ENCODE measurements at places on chromosomes 2 and 18. TPM values are rescaled to one million over a fixed set of nuclear protein-coding genes. Genes with fewer than 3 reads are reported as not detected.

Gene ANKRD30BL
- 1.6 TPM for total RNA-seq

GRCh38 chr18:47118981-47119380, 31.3 kb downstream of the HDHD2 start:
- no peak overlapping the region for H3K4me3 ChIP-seq
- H3K36me3 ChIP-seq, result no peaks in the 10 kb centered on the region
- no peak overlapping the region for H3K27ac ChIP-seq
- no peaks in the 10 kb centered on the region for H3K27me3 ChIP-seq

Gene B4GALT6
- total RNA-seq, result 3.3 TPM

DNA sequence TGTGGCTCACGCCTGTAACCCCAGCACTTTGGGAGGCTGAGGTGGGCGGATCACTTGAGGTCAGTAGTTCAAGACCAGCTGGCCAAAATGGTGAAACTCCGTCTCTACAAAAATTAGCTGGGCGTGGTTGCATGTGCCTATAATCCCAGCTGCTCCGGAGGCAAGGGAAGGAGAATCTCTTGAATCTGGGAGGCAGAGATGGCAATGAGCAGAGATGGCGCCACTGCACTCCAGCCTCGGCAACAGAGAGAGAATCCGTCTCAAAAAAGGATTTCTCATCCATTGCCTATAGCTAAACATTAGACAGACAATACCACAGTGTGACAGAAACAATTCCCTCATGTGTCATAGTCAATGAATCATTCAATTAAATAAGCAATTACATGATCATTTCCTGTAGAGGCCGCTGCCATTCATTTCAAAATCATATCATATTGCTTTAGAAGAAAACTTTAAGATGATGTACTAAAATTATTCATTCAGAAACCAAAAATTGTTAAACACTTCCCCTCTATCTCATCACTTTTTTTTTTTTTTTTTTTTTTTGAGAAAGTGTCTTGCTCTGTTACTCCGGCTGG, 69.5 kb upstream of the TGIF1 start:
- no peaks in the 10 kb centered on the region for H3K36me3 ChIP-seq
- no peak overlapping the region for H3K4me3 ChIP-seq
- H3K27ac ChIP-seq, result no peak overlapping the region
- DNase-seq, result no peak
- peaks cover 3% of the 10 kb centered on the region for H3K4me1 ChIP-seq
- no peaks in the 10 kb centered on the region for H3K27me3 ChIP-seq

GRCh38 chr2:161030260-161031063, 129.8 kb upstream of the TANK start:
- H3K4me3 ChIP-seq, result no peak overlapping the region
- peaks cover 1% of the 10 kb centered on the region for H3K4me1 ChIP-seq
- no peak overlapping the region for H3K27ac ChIP-seq

DNA sequence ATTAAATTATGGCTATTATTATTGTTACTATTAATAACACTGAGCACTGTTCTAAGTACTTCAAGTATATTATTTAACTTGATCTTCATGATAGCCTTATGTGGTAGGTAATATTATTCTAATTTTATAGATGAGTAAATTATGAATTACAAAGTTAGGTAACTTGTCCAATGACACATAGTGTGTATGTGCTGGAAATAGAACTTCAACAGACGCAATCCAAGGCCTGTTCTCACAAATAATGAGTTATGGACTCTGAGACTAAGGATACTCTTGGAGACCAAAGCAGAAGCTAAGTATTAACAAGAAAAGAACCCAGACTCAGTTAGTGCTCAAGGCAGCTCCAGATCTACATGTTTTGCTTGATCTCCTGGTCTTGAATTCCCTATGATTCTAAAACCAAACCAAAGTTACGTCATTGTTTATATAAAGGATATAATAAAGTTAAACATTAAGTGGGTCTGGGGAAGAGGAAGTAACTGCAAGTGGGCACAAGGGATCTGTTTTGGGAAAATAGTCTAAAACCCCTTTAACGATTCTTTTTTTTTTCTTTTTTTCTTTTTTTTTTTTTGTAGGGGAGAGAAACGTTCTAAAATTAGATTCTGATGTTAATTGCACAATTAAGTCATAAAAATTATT, 211.3 kb downstream of the ERBB4 start:
- no peak overlapping the region for H3K27ac ChIP-seq
- no peaks in the 10 kb centered on the region for H3K36me3 ChIP-seq
- no peak for DNase-seq
- peaks cover 1% of the 10 kb centered on the region for H3K4me1 ChIP-seq
- no peak overlapping the region for H3K4me3 ChIP-seq

Gene RAMP1
- 33.6 TPM for total RNA-seq

Gene NEU2
- total RNA-seq, result not detected

DNA sequence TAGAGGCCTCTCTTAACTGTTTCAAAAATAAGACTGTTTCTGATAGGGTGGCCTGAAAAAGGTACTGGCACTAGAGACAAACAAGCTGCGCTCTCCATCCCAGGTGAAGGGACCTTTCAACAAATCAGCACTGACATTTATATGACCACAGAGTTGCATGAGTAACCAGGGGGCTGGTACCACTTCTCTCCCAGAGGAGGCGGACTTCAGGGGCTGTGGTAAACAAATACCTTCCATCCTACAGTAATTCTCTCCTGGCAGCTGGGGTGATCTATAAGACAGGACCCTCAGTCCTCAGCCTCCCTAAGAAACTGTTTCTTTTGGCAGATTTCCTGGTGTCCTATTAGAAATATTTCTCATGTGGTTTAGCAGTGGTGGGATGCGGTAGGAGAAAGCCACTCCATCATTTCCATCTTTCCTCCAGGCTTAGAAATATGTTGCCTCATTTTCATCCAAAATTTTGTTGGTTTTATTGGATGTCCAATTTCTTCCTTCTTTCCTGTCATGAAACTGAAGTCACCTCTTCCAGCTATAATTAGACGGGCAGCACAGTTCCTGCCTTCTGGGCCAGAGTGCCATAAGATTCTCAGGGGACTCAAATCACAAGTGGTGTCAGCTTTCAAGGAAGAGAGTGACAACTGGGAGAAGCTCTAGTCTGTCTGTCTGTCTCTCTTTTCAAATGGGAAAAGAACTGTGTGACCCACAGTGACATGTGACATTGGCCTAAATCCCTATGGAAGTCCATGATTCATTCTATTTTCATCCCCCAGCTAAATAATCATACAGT, 96.4 kb downstream of the CYRIA start:
- H3K36me3 ChIP-seq, result no peaks in the 10 kb centered on the region
- no peak overlapping the region for H3K4me3 ChIP-seq
- H3K27me3 ChIP-seq, result no peaks in the 10 kb centered on the region
- H3K4me1 ChIP-seq, result peaks cover 2% of the 10 kb centered on the region
- H3K27ac ChIP-seq, result no peak overlapping the region
- DNase-seq, result no peak

DNA sequence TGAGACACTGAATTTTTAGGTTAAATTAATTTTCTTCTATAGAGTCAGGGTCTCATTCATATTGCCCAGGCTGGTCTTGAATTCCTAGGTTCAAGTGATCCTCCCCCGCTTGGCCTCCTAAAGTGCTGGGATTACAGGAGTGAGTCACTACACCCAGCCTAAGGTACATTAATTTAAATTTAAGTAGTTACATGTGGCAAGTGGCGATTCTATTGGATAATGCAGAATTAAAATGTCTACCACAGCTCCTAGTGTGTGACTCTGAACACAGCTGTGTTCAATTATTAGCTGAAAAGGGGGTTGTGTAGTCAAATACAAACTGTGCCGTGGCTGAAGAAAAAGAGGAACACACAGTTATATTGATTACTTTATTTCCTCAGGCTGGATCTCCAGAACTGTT, 2.2 kb upstream of the CAD start:
- no peaks in the 10 kb centered on the region for H3K36me3 ChIP-seq
- H3K4me1 ChIP-seq, result peaks cover 8% of the 10 kb centered on the region
- no peaks in the 10 kb centered on the region for H3K27me3 ChIP-seq

DNA sequence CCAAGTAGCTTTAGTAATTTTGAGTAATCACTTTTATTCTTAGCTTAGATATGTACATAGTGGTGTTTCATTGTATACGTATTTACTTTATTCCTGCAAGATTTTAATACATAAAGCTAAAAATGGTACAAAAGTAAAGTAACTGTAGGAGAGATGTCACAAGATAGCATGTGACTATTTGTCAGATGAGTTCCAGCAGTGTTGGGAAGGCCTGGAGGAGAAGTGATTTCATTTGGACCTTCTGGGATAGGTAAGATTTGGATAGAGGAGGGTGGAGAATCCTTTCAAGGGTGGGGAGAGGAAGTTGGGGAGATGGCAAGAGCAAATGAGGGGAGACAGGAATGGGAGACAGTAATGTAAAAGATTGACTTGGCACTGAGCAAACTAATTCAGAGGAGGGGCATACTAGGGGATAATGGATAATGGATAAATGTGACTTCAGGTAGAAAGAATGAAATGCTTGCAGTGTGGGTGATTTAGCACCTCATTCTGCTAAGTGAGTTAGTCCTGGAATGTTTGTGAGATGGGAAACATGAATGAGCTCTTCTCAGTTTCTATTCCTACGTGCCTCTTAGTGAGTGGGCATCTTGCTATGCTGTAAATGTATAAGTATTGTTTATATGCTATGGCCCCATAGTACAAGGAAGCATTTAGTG, 10.5 kb downstream of the WDR43 start:
- no peaks in the 10 kb centered on the region for H3K36me3 ChIP-seq
- H3K27me3 ChIP-seq, result no peaks in the 10 kb centered on the region
- H3K4me3 ChIP-seq, result no peak overlapping the region
- no peaks in the 10 kb centered on the region for H3K4me1 ChIP-seq
- DNase-seq, result no peak

- no peak overlapping the region for H3K27ac ChIP-seq
- H3K27me3 ChIP-seq, result no peaks in the 10 kb centered on the region
- no peak overlapping the region for H3K4me3 ChIP-seq
- no peaks in the 10 kb centered on the region for H3K36me3 ChIP-seq
- H3K4me1 ChIP-seq, result peaks cover 7% of the 10 kb centered on the region
These were observed 13.0 kb downstream of the SIGLEC15 start for GRCh38 chr18:45838302-45839070.

DNA sequence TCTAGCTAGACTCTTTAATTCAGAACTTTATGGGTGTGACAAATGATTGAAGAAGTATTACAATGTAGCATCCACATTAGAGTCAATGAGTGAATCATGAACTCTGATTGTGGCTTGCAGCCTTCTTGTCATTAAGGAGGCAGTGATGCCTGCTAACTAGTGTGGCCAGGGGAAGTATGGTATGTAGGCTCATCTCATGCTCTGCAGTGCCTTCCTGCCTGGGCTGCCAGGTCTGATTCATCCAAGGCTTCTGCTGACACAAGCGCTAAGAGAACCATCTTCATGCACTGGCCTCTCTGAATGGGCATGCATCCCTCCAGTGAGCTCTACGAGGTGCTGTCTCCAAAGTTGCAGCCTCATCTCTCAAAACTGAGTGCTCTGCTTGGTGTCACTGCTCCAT, 144.3 kb downstream of the MTCL1 start:
- no peak overlapping the region for H3K4me3 ChIP-seq
- H3K27ac ChIP-seq, result no peak overlapping the region
- no peaks in the 10 kb centered on the region for H3K36me3 ChIP-seq
- H3K4me1 ChIP-seq, result no peaks in the 10 kb centered on the region
- no peaks in the 10 kb centered on the region for H3K27me3 ChIP-seq

Gene NMS
- total RNA-seq, result not detected

- DNase-seq, result peak; percentile 57
- no peaks in the 10 kb centered on the region for H3K4me1 ChIP-seq
- H3K4me3 ChIP-seq, result no peak overlapping the region
- H3K27ac ChIP-seq, result no peak overlapping the region
These were observed 289.1 kb downstream of the TRIB2 start for GRCh38 chr2:13005761-13006335.

DNA sequence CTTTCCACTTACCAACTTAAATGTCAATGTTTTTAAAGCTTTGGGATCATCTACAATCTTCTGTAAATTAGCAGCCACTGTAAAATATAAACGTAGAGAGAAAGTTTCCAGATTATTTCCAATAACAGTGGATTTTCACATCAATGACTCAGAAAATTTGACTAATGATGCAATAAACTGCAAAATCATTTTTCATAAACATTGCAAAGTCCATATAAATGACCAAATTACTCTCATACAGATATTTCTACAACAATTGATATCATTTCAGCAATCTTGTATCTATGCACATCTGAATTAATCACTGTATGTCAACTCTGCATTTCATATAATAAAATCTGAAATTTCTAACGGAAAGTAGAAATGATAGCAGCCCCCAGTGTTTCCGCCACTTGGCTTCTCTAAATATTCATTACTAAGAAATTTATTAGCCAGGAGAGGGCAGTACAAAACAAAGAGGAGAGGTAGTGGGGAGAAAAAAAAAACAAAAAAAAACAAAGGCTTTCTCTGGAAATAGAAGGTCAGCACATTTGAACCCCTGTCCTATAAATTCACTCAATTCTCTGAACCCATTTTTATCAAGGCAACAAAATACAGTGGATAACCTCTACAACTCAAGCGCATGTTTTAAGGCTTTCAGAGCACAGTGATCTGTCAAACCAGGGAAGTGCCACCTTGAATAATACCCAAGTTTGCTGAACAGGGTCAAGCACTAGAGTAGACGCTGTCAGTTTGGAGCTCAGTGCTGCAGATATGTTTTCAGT, 282.6 kb downstream of the STK39 start:
- no peak for DNase-seq
- no peaks in the 10 kb centered on the region for H3K27me3 ChIP-seq
- no peaks in the 10 kb centered on the region for H3K36me3 ChIP-seq
- H3K4me1 ChIP-seq, result no peaks in the 10 kb centered on the region

Gene DIPK1C
- total RNA-seq, result not detected

Gene ERICH2
- 1.7 TPM for total RNA-seq

- no peaks in the 10 kb centered on the region for H3K4me1 ChIP-seq
- H3K27me3 ChIP-seq, result no peaks in the 10 kb centered on the region
- H3K27ac ChIP-seq, result no peak overlapping the region
- H3K4me3 ChIP-seq, result no peak overlapping the region
- H3K36me3 ChIP-seq, result no peaks in the 10 kb centered on the region
- DNase-seq, result no peak
These were observed 1079.4 kb upstream of the GYPC start for GRCh38 chr2:125576558-125576957.

- no peak for DNase-seq
- H3K27me3 ChIP-seq, result no peaks in the 10 kb centered on the region
- no peaks in the 10 kb centered on the region for H3K4me1 ChIP-seq
- no peak overlapping the region for H3K27ac ChIP-seq
- H3K4me3 ChIP-seq, result no peak overlapping the region
These were observed 1111.0 kb upstream of the SLC39A10 start for GRCh38 chr2:194545978-194546377.

Gene SLC19A3
- 2.6 TPM for total RNA-seq

Gene TDRD15
- total RNA-seq, result not detected

DNA sequence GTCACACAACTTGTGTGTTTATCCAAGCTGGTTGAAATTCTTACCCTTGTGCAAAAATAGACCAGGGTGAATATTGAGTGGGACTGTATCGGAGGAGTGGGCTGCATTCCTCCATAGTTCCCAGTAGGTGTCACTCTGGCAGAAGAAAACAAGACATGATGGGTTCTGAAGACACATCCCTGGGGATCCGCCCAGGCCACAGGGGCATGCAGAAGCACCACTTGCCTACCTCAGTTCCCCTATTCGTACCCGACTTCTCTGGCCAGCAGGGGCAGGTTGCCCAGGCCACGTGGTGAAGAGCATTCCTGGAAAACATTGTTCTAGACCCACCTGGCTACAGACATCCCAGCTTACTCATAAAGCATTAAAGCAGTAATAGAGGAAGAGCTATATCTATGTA, 168.2 kb downstream of the FAM210A start:
- no peaks in the 10 kb centered on the region for H3K36me3 ChIP-seq
- no peaks in the 10 kb centered on the region for H3K27me3 ChIP-seq
- no peak overlapping the region for H3K27ac ChIP-seq
- H3K4me3 ChIP-seq, result no peak overlapping the region

Gene TIMM21
- total RNA-seq, result 28.0 TPM

Gene GREB1
- total RNA-seq, result 335 TPM

Gene TUBB8B
- not detected for total RNA-seq

All from ovary (tissue), 10 donors.